ENCODE measurements at places on chromosomes 5 and 9.
A peak's percentile ranks its signal among the peaks of the same experiment; 100 is the strongest.

DNA sequence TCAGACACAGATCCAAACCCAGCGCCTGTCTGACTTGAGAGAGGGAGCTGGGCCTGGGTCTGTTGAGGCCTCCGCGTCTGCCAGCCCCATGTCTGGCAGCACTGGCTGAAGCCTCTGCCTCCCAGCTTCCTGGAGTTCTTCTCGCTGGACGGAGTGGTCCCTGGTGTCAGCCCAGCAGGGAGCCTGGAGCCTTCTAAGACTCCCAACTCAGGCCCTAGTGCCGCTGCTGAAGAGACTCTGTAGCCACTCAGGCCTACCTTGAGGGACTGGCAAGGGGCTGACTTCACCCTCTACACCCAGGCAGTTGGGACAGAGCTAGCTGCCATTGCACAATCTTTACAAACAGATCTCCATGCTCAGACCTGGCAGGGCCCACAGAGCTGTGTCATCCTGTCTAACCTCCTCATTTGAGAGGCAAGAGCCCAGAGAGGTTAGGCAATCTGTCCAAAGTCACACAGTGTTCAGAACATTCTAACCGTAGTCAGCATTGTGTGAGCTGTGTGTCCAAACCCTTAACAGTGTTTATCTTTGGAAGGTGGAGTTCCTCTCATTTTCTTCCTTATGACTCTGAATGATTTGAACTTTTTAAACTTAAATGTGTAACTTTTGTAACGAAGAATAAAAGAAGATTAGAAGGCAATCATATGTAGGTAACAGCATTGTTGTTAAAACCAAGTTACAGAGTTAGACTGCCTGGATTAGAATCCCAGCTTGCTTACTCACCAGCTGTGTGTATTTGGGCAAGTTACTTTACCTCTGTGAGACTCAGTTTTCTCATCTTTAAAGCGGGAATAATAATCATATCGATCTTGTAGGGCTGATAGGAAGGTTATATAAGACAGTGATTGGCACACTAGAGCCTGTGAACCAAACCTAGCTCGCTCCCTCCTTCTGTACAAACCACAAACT is 4.6 kb upstream of the DUSP1 start:
- DNase-seq: peak; percentile 84

DNA sequence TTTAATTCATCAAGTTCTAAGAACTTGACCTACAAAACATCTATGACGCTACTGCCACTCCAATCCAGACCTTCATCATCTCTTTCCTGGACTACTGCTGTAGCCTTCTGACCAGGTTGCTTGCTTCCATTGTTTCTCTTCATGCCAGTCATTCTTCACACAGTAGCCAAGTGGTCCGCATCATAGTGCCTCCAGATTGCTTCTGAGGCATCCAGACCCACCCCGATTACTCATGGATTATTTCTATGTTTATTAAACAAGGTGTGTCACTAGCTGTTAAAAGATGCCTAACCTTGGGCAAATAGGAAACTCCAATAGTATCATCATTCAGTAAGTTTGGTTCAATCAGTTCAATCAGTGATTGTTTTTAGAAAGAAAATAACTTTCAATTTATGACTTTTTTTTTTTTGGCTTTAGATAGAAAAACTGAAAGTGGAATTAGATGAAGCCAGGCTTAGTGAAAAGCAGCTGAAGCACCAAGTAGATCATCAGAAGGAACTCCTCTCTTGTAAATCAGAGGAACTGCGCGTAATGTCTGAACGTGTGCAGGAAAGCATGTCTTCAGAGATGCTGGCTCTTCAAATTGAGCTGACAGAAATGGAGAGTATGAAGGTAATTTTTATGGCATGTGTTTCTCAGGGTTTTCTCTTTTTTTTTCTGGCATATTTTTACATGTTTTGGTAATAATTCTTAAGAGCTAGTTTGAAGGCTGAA is 9.5 kb downstream of the SPDL1 start:
- DNase-seq: no peak

- DNase-seq: no peak
These were observed 10.8 kb downstream of the SARDH start for GRCh38 chr9:133727277-133727875.

- DNase-seq: no peak
These were observed 76.5 kb downstream of the DAP start for GRCh38 chr5:10684303-10685086.

GRCh38 chr9:88873635-88874034 is 117.6 kb upstream of the S1PR3 start:
- no peak for DNase-seq

- DNase-seq: peak; percentile 21
These were observed 27.6 kb downstream of the TLX3 start for GRCh38 chr5:171336521-171337209.

DNA sequence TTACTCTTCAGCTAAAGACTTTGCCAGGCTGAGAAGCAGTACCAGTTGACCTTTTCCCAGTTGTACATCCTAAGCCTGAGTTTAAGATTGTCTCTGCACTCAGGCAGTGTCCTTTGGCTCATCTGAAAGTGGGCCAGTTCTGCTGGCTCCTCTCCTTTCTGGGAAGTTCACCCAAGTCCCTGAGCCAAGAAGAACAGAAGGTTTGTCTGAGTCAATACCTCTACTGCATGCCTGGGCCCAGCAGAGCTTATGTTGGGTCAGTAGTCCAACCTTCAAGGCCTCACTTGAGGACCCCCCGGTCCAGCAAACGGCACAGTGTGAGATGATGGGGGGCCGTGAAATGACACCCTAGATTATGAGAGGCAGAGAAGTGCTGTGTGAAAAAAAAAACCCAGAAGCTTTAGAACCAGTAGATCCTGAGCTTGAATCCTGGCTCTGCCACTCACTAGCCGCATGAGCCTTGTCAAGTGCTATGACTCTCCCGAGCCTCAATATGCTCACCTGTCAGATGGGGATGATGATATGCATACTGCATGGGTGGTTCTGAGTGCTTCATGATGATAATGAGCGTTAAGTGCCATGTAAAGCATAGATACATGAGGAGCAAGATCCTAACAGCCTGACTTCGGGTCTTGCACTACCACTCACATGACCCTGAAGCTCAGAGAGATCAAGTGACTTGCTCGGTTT is 156.0 kb downstream of the MACROH2A1 start:
- DNase-seq: no peak

- DNase-seq: no peak
These were observed 43.5 kb downstream of the RMI1 start for GRCh38 chr9:84024041-84024575.

GRCh38 chr9:107158321-107158720 is 124.8 kb upstream of the RAD23B start:
- no peak for DNase-seq

DNA sequence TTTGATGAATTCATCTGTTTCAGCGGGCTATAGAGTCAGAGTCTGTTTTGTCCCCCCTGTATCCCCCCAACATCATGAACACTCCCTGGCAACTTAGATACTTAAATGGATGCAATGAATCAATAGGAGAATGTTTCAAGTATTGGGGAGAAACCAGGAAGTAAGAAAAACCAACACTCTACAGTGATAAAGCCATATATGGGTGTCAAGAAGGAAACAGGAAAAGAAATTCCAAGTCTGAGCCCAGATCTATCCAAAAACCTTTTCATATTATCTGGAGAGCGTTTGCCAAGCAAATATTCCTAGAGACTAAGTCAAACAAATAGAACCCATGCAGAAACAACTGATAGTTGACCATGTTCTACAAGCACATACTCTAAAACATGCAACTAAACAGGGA is 2.3 kb upstream of the GNAQ start:
- no peak for DNase-seq

- no peak for DNase-seq
These were observed 138.1 kb downstream of the TMEM167A start for GRCh38 chr5:82938901-82939725.

DNA sequence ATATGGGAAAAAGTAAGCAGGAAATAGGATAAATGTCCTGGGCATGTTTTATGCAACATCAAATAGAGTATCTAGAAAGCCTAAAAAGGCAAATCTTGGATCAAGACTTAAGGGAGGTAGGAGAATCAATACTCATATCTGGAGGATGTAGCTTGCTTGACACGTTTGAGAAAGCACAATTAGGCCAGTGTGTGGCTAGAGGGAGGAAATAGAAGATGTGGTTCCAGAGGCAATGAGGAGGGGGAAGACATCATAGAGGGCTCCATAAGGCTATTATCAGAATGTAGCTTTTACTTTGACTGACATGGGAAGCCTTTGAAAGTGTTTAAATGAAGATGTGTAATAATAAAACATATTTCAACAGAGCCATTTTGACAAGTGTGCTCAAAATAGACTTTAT is 200.7 kb upstream of the CDH12 start:
- DNase-seq: no peak

DNA sequence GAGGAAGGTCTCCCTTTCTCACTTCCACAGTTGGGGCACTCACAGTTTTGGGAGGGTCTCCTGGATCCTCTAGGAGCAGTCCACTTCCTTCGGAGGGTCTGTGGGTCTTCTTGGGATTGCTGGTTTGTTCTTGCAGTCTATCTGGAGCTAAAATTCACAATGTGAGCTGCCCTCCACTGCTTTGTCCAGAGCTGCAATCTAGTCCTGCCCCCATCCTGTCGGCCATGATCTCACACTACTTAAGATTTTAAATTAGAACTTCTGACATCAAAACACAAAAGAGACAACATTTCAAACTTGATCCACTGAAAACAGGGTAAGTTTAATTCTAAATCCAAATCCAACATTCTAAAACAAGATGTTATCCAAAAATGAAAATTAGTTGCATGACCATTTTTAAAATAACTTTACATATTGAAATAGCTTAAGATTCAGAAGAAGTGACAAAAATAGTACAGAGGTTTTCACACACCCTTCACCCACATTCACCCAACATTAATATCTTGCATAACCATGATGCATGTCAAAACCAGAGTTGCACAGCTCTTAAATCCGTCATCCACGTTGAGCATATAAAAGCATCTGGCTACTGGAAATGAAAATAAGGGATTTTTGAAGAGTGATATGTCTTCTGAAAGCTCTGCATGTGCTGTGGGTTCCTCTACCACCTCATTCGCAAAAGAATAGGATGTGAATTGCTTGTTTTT is 113.7 kb upstream of the EPB41L4A start:
- DNase-seq: no peak

GRCh38 chr9:34185778-34186551 is 7.1 kb downstream of the UBAP1 start:
- peak; percentile 92 for DNase-seq

DNA sequence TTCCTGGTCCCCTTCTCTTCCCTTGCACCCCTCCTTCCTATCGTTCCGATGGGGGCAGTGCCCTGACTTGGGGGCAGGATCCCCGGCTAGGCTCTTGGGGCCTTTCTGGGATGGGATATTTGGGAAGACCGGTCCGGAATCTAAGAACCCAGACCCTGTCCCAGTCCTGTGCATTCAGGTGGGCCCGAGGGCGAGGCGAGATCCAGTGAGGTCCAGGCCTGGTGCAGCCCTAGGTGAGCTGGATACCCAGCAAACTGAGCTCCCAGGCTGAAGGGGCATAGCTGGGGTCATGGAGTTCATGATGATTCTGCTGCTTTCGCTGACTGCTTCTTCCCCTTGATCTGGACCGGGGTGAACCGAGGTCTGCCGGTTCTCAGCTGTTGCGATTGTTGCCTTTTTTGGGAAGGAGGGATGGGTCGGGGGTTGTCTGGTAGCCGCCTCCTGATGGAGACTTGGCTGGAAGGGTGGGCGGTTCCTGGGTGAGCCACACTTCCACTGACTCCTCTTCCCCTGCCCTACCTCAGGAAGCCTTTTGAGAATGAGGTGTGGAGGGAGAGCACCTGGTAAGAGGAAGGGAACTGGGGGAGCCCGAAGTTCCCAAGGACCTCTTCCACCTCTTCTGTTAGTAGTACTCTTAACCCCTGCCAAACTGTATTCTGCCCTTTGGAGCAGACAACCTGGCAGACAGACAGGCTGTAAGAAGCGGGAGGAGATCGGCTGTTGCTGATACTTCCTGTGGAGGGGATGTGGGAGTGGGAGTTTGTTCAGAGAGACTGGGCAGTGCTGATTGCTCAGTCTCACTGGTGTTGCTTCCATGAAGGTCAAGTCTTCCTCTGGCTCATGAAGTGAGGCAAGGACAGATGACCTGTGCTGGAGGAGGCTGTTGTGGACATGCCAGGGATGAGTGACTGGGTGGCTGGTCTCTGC is 1.0 kb downstream of the LRRC8A start:
- no peak for DNase-seq

DNA sequence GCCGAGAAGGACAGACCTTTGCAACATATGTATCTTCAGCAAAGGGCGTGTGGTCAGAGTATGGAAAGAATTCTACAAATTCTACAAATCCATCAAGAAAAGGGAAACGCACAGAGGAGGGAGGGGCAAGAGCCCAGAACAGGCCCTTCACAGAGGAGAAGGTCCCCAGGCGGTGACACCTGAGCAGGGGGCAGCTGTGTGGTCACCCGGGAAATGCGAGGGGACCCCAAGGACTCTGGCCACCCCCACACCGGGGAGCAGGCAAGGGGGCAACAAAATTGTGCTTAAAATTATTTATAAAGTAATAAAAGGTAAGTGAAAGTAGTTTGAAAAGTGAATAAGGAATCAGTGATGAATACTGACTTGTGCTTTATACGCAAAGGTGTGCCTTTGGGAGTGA is 17.6 kb downstream of the NACC2 start:
- no peak for DNase-seq

- DNase-seq: no peak
These were observed at the start of gene NIPAL4 for GRCh38 chr5:157459715-157460599. TSS of gene NIPAL4 (plus strand) at chr5:157460213. CDS start at chr5:157460321, 108 bp downstream.

GRCh38 chr9:110015759-110016158 is 192.2 kb downstream of the C9orf152 start:
- no peak for DNase-seq

- no peak for DNase-seq
These were observed 208.8 kb downstream of the TLE4 start for GRCh38 chr9:79780559-79780958.

GRCh38 chr5:75677607-75678006 is 39.6 kb downstream of the POC5 start:
- DNase-seq: no peak

- DNase-seq: peak; percentile 95
These were observed 12.6 kb upstream of the SPARC start for GRCh38 chr5:151699071-151699901.

DNA sequence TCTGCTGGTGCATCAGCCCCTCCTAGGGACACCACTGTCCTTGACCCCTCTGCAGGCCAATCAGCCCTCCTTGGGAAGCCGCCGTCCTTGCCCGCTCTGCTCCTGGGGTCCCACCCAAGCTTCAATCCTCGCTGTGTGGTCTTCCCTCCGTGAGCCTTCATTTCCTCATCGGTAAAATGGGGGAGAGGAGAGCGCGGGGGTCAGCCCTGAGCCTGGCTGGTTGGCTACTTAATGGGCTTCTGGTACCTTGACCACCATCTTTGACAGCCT is 12.7 kb upstream of the SLC2A6 start:
- no peak for DNase-seq

GRCh38 chr5:33146881-33147280 is 293.9 kb upstream of the TARS1 start:
- DNase-seq: no peak

GRCh38 chr9:25427898-25428297 is 250.3 kb downstream of the TUSC1 start:
- no peak for DNase-seq

GRCh38 chr9:134802216-134802795 is 78.3 kb upstream of the FCN2 start:
- DNase-seq: no peak

DNA sequence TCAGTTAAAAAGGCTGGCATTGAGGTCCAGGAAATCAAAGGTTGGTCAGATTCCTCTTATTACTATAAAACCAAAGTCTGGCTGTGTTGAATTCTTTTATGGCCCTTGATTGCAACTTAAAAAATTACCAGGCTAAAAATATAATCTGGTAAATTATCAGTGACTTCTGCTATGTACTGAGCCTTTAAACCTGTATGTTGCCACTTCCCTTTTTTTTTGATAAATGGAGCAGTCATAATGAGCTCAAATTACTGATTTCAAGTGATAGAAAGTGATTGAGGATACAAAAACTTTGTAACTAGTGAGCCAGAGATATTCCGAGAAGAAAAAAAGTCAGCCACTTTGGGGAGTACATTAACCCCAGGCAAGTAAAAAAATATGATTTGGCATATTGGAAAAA is 100.1 kb downstream of the GIN1 start:
- DNase-seq: no peak

Measured in AG09309 (cell line).